ENCODE measurements at places on chromosomes 4 and X.

DNA sequence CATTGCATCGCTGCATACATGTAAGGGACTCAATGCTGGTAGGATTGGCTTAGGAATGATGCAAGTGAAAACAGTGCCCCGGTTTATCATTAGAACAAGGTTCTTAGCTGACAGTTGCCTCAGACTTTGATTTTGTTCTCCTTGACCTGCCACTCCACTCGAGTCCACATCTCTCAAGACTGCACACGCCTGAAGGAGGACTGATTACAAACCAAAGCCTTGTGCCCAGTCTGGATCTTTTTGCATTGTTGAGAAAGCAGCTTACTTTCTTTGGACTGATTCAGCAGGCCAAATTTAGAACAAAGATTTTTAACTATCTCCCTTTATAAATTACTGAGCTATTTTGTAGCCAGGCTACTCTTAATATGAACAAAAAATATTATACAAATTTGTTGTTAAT is 125.6 kb downstream of the PTTG2 start:
- DNase-seq: no peak

- DNase-seq: no peak
These were observed 44.7 kb downstream of the SETD7 start for GRCh38 chr4:139511320-139511719.

GRCh38 chrX:140229191-140229590 is 263.9 kb upstream of the CXorf66 start:
- DNase-seq: no peak

DNA sequence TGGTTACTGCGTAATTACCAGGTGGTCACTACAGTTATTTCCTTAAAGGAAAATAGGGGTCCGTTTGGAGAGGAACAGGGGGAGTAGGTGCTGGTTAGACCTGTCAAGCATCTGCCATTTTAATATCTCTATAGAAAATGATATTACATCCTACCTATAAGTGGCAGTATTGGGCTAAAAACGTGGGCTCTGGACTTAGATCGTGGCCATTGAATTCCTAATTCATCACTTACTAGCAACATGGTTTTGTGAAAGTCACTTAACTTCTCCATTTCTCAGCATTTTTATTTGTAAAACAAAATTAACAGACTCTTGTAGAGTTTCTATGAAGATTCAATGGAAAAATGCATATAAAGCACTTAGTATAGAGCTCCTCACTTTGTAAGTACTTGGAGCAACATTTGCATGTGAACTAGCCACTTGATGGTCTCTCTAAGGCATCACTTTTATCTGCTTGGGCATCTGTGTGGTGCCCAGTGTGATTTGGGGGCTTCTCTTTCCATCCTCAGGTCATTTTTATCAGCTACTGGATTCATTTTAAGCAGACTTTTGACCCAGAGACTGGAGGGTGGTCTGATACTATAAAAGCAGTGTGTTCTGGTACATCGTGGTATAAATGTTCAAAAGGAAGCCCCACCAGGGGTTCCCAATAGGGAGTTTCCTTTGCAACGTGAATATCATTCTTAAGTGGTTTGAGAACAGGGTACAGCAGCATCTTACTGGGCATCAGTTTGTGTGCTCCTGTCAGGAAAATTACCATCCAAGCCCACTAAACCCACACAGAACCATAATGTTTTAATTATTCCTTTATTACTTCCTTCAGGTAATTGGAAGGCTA is 42.7 kb upstream of the RASSF6 start:
- peak; percentile 62 for DNase-seq

- DNase-seq: no peak
These were observed 82.4 kb downstream of the AFAP1 start for GRCh38 chr4:7857238-7857701.

Data from NCI-H460 (cell line).